Glomerular endothelial cell (primary cell): ENCODE measurements at places on chromosomes 2 and 18. TPM values are rescaled to one million over a fixed set of nuclear protein-coding genes. Genes with fewer than 3 reads are reported as not detected.
A peak's percentile ranks its signal among the peaks of the same experiment; 100 is the strongest.

Gene MGAT5
- total RNA-seq: 63.7 and 75.1 TPM in 2 replicates

Gene NIFK
- 37.0 and 48.8 TPM in 2 replicates for total RNA-seq

Gene CHST9
- total RNA-seq: 0.05 TPM in 1 of 2 replicates, not detected in the other

Gene STEAP3
- 17.4 and 23.8 TPM in 2 replicates for total RNA-seq

Gene AMER3
- not detected in 2 replicates for total RNA-seq

Gene PDCL3
- 15.1 and 24.5 TPM in 2 replicates for total RNA-seq

Gene SOWAHC
- 5.3 and 5.7 TPM in 2 replicates for total RNA-seq

GRCh38 chr18:49632588-49632987, 70.7 kb downstream of the LIPG start:
- no peak for DNase-seq

GRCh38 chr2:168336786-168337388, 89.5 kb upstream of the STK39 start:
- no peak for DNase-seq

DNA sequence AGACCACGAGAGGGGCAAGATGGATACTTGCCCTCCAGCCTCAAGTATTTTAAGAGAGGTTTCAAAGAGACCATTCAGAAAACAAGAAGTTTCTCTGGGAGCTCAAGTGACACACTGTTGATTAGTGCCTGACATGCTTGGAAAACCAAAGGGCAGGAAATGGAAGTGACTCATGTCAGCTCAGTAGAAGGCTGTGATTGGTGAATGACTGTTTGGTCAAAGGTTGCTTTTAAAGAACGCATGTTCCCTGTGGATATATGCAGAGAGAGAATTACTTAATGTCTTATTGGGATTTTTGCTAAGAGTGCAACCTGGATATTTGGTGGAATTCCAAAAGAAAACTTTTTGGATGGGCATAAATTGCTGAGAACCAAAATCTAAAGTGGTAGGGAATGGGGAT, 549.9 kb downstream of the XIRP2 start:
- DNase-seq: peak; percentile 25

GRCh38 chr2:142290931-142291330, 160.1 kb upstream of the LRP1B start:
- DNase-seq: no peak

DNA sequence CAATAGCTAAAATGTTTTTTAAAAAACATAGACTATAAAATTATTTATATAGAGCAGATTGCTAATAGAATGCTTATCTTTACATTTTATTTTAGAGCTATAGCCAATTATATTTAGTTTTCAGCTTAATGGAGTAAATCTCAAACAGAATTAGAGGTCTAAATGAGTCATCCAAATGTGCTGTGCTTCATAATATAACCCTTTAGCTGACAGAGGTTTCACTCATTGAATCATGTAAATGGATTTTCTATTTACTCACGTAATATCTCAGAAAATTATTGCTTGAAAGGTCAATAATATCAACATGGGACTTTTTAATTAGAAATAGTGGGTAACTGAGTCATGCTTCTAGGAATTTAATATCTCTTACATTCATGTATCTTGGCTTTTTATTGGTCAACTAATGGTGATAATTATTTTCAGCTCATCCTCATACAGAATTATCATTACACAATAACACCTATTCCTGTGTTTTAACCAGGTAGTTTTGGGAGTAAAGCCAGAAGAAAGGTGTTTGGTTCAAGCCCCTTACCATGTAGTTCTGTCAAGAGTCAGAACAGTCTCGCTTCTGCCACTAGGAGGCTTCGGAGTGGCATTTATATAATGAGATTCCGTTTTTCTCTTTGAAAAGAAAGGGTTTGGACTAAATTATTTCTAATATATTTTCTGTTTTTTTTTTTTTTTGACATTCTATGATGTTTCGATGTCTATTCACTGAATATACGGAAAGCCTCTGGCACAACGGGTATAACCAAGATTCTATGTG, 217.6 kb downstream of the CDH7 start:
- DNase-seq: no peak

GRCh38 chr2:11411768-11412448, 54.1 kb downstream of the E2F6 start:
- no peak for DNase-seq

DNA sequence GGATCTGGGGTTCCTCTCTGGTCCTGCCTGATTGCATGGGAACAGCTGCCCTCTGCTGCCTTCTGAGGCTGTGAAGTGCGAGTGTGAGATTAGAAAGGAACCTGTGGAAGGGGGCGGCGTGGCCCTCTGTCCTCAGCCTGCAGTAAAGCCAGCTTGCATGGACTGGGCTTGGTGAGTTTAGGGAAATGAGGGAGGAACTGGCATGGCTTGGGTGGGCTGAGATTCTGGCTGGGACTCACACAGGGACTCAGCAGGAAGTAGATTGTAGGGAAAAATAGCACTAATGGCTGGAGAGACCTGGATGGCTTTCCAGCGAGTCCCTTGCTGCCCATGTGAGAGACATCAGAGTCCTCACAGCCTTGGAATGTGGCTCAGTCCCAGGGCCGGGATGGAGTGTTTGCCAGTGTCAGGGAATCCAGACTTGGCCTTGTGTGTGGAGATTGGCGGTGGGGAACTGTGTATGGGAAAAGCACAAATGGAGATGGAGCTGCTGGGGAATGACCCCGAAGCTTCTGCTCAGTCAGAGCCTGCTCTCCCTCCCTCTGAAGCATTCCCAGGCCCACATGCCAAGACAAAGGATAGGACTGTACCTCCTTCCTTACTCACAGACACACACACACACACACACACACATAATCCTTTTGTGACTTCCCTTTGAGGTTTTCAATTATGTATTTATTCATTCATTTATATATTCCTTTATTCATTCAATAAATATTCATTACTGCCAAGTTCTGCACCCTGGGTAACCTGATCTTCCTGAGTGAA, 115.4 kb downstream of the ACAA2 start:
- no peak for DNase-seq

DNA sequence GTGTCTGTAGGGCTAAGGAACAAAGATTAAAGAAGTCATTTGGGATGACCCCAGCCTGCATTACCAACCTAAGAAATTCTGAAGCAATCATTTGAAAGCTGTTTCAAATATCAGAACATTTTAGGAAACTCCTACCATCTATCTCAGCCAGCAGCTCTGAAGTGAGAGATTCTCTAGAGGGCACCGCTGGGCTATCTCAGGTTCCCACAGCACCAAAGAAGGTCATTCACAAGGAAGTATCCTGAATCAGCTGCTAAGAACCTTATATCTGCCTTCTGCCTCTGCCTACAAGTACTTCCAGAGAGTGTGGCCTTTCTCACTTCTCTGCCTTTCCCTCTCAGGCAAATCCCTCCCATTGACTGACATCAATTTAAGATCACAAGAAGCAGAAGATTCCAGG, 13.4 kb upstream of the EVA1A start:
- no peak for DNase-seq

- DNase-seq: no peak
Measured at GRCh38 chr2:38092196-38092902, 16.4 kb upstream of the CYP1B1 start.

DNA sequence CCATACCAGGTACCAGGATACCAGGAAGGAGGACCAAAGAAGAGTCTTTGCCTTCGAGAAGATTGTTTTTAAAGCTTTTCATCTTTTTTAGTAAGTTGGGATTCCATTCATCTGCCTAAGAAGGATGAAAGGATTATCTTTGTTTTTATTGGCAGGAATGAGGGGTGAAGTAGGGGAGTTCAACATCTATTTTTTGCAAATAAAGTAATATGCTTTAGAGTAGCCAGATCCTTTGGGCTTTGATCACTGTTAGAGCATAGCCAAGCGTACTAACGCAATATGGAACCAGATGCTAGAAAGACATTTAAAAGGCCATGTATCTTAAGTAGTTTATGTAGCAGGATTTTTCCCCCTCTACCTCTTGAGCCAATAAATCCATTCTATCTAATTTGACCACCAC, 133.0 kb downstream of the PRPF40A start:
- DNase-seq: no peak

- DNase-seq: no peak
Measured at GRCh38 chr2:209773377-209773776, 1.7 kb downstream of the UNC80 start.

DNA sequence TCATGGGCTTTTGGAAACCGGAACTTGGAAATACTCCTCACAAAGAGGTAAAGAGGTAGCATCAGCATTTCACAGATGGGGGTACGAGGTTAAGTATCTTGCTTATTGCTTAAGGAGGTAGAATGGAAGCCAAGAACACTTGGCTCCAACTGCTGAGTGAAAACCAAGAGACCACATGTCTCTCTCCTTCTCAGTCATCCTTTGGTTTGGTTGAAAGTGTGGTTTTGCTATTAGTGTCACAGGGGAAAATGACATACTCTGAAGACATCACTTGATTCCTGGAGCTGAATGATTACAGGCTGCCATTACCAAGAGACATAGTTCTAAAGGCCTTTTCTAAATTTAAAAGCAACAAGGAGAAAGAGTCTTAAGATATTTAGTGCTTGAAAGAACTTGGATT, 41.5 kb downstream of the ANTXR1 start:
- DNase-seq: no peak

- no peak for DNase-seq
Measured at GRCh38 chr18:31772699-31773098, 12.0 kb upstream of the SLC25A52 start.

GRCh38 chr18:37425222-37425621, 140.4 kb downstream of the CELF4 start:
- no peak for DNase-seq

DNA sequence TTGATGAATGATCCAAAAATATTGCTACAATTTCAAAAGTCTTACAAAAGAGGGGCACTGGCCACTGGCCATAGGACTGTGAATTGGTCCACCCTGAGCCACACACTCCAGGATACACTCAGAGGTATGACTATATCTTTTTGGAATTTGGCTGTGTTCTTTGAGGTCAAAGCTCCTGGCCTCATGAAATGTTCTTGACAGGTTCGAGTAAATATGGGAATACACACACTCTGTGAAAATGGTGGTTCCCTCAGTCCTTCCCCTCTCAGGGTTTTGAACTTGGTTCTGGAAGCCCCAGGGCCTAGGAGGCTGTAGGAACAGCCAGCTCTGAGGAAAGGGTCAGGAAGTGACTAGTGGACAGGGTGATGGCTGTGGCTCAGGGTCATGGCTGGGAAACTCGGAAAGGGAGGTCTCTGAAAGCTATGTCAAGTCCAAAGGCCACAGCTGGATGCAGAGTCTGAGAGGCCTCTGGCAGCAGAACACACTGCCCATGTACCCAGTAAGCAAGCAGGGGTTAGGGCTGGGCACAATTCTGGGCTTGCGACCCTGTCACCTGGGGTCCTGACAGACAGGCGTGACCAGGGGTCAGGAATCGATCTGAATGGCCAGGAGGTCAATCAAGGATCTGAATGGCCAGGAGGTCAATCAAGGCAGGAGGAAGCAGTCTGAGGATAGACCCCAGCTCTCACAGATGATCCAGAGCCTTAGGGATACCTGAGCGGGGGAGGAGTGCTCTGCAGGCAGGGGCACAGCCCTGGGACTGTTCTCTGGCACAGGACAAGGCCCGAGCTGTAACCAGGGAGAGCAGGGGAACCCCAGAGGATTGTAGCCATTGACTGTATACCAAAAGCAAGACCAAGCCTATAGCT, 223.4 kb upstream of the SMAD2 start:
- no peak for DNase-seq

DNA sequence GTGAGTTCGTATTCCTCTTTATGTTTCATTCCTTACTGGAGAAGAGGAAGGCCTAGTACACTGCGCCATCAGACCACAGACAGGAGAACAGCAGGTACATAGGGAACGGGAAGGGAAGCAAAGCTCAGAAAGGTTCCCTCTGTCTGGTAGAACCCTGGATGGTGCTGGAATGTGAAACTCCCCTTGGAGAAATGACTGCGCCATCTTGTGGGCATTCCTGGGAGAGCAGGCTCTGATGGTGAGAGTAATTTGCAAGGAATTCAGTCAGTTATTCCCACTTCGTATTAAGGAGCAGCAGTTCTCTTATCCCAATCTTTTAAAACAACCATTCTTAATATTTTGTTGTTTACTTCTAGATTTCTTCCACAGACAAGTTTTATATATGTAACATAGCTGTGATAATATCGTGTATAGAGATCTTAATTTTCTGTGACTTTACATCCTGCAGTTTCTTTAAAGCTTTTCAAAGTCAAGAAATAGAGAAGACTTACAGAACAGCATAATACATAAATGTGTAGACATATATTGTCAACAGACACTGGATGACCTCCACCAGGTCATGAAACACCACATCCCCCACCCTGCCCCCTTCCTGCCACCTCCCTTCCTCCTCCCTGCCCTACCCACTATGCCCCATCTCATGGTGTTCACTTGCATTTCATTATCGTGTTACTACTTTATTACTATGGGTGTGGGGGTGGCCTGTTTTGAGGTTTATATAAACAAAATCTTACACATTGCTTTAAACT, 83.9 kb downstream of the ARHGEF4 start:
- peak; percentile 54 for DNase-seq

DNA sequence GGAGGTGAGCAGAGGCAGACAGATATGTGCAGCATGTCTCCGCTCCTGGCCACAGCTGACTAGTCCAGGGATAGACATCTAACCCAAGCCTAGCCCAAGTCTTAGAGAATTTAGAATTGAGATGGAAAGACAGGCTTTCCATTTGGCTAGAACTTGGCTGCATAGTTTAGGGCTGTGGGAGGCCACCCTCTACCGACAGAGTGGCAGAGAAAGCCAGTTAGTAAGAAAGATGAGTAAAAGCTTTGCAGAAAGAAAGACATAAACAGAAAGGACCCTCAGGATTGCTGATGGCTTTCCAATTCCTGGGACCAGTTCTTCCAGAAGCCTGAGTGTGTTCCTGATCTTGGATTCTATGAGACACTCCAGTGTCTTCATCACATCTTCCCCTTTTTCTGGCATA, 62.1 kb downstream of the DYM start:
- no peak for DNase-seq

DNA sequence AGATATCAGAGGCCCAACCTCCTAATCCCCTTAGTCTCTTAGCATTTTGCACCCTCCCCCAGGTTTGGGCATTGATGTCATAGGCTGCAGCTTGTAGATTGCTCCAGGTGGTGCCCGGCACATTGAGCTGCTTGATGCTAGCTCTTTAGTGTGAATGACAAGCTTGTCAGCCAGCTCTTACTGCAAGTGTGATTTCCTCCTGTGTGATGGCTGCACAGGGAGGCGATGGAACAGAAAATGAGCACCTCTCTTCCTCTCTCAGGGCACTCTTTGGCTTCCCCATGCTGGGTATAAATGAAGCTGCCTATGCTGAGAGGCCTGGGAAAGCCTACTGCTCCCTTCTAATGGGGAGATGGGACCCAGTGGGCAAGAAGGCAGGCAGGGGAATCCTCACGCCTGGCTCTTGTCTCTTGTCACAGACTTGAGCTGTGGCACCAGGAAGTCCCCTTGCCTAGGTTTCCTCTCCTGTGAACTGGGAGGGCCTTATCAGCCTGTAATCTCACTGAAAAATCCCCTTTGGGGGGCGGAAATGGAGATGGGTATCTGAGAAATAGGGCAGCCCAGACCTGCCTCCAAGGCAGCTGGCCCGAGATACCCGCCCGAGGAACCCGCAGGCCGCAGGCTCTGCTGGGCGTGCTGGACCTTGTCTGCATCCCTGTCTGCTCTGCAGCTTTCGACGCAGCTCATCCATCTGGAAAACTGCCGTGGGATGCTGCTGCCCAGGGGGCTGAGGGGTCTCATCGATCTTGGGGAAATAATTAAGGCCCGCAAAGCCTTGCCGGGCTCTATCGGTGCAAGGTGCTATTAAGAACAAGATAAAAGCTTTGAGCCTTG, 163.5 kb upstream of the CXCR4 start:
- no peak for DNase-seq
